Activated T-helper 1 cell treated with anti-CD3 and anti-CD28 coated beads, Interleukin-12 subunit alpha, Interleukin-12 subunit beta, Interleukin-2, Interleukin-4 antibody, amounts not matched to agents 30 ng/mL and 10 ng/mL and 1 ng/mL, durations not matched to agents 14 hours and 24 hours and 36 hours (primary cell): ENCODE measurements at places on chromosomes 7 and 10. TPM values are rescaled to one million over a fixed set of nuclear protein-coding genes. Genes with fewer than 3 reads are reported as not detected.

GRCh38 chr7:20305726-20306125 is 25.0 kb upstream of the ITGB8 start:
- no peak for DNase-seq

DNA sequence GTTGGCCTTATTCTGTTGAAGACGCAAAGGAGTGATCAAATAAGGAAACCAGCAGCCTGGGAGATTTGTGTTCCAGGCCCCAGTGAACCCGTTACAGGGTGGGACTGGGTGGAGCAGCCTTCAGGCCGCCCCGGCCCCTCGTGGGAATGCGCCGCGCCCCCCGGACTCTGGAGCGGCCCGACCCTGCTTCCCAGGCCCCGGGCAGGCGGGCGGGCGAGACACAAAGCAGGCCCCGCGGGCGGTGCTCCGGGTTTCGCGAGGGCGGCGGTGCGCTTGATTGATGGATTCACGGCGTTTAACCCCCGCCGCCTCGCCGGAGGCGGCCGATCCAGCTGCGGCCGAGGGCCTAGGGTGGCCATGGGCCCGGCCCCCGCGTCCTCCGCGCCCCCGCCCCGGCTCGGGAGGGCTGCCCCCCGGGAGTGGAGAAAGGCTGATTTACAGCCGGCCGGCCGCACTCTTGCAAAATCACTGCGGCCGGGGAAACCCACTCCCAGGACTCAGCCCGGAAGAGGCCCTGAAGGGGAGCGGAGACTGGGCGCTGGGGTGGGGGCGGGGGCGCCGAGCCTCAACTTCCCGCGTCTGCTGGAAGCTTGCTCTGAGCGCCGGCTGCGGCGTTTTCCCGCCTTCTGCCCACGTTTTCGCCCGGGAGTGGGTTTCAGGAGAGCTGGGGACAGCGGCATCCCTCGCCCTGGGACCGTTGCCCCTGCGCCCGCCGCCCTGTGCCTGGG is 299.6 kb upstream of the NFE2L3 start:
- DNase-seq, result no peak

- DNase-seq, result no peak
Observed at GRCh38 chr7:139457153-139457946, 26.1 kb downstream of the KLRG2 start.

DNA sequence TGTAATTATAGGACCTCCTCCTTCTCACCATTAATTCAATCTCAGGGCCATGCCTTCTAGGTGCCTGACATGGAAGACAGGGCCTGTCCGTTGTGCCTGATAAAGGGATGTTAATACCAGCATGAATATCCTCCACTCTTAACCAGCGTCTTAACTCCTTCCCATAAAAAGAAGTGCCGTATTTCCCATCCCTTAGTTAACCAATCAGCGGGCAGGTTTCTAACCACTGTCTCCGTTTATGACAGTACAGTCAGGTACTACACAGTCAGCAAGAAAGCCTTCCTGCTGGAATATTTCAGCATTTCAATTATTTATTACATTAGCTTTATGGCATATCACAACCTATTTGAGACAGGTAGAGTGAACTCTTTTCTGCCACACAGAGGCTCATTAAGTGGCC is 308.6 kb upstream of the FZD8 start:
- no peak for DNase-seq

GRCh38 chr7:155373359-155374273 is 75.9 kb downstream of the INSIG1 start:
- DNase-seq, result no peak

DNA sequence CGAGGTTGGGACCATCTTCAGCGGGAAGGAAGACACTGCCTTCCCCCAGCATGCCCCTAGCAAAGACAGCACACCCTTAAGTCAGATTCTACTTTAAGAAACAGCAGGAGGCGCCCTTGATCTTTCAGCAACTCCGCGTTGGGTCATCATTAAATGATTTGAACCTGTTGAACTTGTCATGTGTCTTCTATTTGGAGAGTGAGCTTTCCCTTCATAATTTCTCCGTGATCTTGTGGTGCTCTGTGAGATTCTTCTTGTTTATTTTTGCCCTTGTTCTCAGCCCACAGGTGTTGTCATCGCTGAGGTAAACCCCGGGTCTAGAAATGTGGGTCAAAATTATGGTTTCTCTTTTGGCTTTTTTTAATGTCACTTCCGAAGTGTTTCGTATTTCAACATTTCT is 49.5 kb upstream of the PITRM1 start:
- no peak for DNase-seq

DNA sequence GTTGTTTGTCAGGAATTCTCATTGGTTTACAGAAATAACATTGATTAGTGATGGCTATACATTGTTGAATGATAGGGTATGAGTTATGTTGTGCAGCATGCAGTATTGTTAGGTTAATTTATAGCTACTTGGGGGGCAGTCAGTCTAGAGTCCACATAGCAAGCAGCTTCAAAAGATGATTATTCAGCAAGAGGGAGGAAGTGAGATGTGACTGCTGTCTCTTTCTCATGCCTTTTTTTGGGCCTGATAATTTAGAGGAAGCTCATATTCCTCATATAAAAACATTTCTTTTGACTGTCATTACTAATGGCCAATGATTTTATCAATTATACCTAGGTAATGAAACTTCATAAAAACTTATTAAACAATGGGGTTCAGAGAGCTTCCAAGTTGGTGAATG is 3.4 kb upstream of the TBRG4 start:
- DNase-seq, result no peak

GRCh38 chr7:89332026-89332425 is 536.5 kb upstream of the TEX47 start:
- no peak for DNase-seq

The TMEM120A gene
- total RNA-seq, result 44.3 and 49.9 TPM in 2 replicates

The HGF gene
- not detected in 2 replicates for total RNA-seq

The PPP1R17 gene
- total RNA-seq, result not detected in 2 replicates
